ENCODE measurements at places on chromosomes 2 and 18.

DNA sequence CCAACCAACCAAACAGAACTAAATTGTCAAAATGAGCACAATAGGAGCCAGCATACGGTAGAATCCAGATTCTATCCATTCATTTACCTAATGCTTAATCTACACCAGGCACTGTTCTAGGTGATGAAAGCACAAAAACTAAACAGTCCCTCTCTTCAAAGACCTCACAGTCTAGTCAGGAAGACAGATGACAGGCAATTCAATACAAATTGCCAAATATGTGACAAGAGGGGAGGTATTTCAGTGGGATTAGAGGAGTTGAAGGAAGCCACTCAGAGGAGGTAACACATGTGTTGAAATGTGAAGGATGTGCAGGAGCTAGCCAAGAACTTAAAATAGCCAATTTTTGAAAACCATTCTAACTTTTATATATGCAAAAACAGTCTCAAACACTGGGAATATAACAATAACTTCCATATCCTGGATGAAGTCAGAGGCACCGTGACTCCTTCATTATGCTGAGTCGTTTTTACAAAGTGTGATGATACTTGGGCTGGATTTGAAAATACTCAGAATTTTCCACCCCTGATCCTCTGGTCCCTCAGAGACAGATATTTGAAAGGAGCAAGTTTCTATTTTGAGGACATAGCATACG is 204.9 kb downstream of the PID1 start:
- H3K4me1 ChIP-seq: peaks cover 8% of the 10 kb centered on the region
- peaks cover 2% of the 10 kb centered on the region for H3K27me3 ChIP-seq

DNA sequence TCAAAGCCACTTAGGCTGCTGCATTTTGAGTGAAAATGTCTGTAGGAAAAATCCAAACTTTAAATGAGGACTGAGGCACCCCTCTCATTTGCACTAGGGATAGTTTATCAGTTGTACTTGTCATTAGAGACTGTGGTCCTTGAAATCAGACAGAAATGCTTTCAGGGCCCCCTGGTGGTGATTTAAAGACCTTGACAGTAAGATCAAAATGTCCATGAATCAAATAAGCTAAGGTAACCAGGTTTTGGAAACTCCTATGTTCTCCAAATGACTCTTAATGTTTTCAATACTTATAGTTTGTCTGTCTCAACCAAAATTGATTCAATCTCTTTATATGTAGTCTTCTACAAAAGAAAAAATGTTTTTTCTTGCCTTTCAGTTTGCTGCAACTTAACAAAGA is 28.8 kb upstream of the DDX18 start:
- no peak overlapping the region for H3K4me3 ChIP-seq
- H3K36me3 ChIP-seq: no peaks in the 10 kb centered on the region
- peak; percentile 30 for DNase-seq
- no peak overlapping the region for H3K27ac ChIP-seq
- no peaks in the 10 kb centered on the region for H3K4me1 ChIP-seq

DNA sequence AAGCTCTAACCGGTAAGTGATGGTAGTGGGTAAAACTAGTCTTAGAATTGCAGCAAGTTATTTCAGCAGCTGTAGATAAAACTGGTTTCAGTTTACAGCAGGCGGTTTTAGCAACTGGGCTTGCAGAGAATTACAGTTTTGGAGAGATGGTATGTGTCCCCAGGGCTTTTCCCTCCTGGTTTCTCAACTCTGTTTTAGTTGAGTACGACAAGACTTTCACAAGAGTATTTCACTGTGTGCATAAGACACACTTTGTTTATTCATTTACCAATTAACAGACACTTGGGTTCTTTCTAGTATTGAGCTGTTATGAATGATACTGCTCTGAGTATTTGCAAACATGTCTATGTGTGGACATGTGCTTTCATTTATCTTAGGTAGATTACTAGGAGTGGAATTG is 65.6 kb upstream of the RFX8 start:
- peaks cover 1% of the 10 kb centered on the region for H3K4me1 ChIP-seq
- no peaks in the 10 kb centered on the region for H3K27me3 ChIP-seq
- no peak for DNase-seq
- H3K4me3 ChIP-seq: no peak overlapping the region
- H3K36me3 ChIP-seq: no peaks in the 10 kb centered on the region
- H3K27ac ChIP-seq: no peak overlapping the region

- peaks cover 15% of the 10 kb centered on the region for H3K4me1 ChIP-seq
- no peaks in the 10 kb centered on the region for H3K36me3 ChIP-seq
- peaks cover 3% of the 10 kb centered on the region for H3K27me3 ChIP-seq
- H3K27ac ChIP-seq: no peak overlapping the region
- no peak overlapping the region for H3K4me3 ChIP-seq
- no peak for DNase-seq
Observed at GRCh38 chr2:209917154-209917771, 85.2 kb upstream of the RPE start.

DNA sequence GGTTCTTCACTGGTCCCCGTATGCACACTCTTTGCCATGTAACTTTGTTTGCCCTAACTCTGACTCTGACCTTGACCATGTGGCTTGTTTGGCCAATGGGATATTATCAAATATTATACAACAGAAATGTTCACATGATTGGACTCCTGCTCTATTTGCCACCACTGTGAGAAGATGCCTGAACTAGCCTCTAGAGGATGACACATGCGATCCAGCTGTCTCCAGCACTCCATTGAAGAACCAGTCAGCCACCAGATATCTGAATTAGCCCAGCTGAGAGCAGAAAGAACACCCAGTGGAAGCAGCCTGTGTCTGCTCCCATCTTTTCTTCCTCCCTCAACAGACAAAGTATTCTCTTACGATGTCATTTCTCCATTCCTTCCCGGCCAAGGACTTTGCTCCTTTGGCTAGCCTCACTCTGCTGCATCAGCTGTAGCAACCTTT is 412.1 kb downstream of the IRS1 start:
- H3K27me3 ChIP-seq: no peaks in the 10 kb centered on the region
- no peaks in the 10 kb centered on the region for H3K36me3 ChIP-seq
- H3K27ac ChIP-seq: no peak overlapping the region
- no peak overlapping the region for H3K4me3 ChIP-seq
- no peak for DNase-seq
- no peaks in the 10 kb centered on the region for H3K4me1 ChIP-seq

- no peaks in the 10 kb centered on the region for H3K27me3 ChIP-seq
- H3K4me1 ChIP-seq: peaks cover 7% of the 10 kb centered on the region
- peaks cover 7% of the 10 kb centered on the region for H3K36me3 ChIP-seq
Observed at GRCh38 chr18:56026509-56026908, 438.5 kb upstream of the TCF4 start.

- H3K36me3 ChIP-seq: no peaks in the 10 kb centered on the region
- no peak overlapping the region for H3K27ac ChIP-seq
- peaks cover 6% of the 10 kb centered on the region for H3K4me1 ChIP-seq
- no peaks in the 10 kb centered on the region for H3K27me3 ChIP-seq
- no peak for DNase-seq
- no peak overlapping the region for H3K4me3 ChIP-seq
Observed at GRCh38 chr18:63189817-63190216, 129.8 kb downstream of the BCL2 start.

DNA sequence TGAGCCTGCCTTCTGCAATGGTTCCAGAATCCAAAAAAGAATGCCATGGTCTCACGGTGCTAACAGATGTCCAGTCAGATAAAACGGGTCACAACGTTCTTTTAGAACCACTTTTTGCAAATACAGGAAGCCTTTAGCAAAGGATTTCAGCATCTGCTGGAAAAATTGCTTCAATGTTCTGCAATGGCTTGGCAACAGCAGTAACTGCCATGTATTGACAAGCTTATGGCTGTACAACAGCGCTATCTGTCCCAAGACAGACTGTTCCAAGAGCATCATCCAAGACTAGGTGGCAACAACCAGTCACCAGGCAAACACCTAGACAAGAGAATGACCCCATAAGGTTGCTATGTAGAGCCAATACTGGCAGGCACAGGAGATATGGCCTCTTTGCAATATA is 37.6 kb upstream of the RIOK3 start:
- H3K36me3 ChIP-seq: no peaks in the 10 kb centered on the region
- peaks cover 2% of the 10 kb centered on the region for H3K27me3 ChIP-seq
- H3K27ac ChIP-seq: no peak overlapping the region
- no peak overlapping the region for H3K4me3 ChIP-seq
- DNase-seq: no peak

- no peak for DNase-seq
- H3K27ac ChIP-seq: no peak overlapping the region
- no peaks in the 10 kb centered on the region for H3K27me3 ChIP-seq
- peaks cover 3% of the 10 kb centered on the region for H3K4me1 ChIP-seq
- H3K36me3 ChIP-seq: peaks cover 9% of the 10 kb centered on the region
Observed at GRCh38 chr18:50586710-50587109, 26.8 kb downstream of the MAPK4 start.

GRCh38 chr2:56522605-56523089 is 338.9 kb downstream of the CCDC85A start:
- no peaks in the 10 kb centered on the region for H3K36me3 ChIP-seq
- peak; percentile 25 for DNase-seq
- no peak overlapping the region for H3K27ac ChIP-seq
- H3K27me3 ChIP-seq: no peaks in the 10 kb centered on the region

- peaks cover 1% of the 10 kb centered on the region for H3K27me3 ChIP-seq
- H3K36me3 ChIP-seq: no peaks in the 10 kb centered on the region
- H3K4me1 ChIP-seq: peaks cover 7% of the 10 kb centered on the region
Observed at GRCh38 chr18:56268952-56269351, 369.4 kb downstream of the TXNL1 start.

DNA sequence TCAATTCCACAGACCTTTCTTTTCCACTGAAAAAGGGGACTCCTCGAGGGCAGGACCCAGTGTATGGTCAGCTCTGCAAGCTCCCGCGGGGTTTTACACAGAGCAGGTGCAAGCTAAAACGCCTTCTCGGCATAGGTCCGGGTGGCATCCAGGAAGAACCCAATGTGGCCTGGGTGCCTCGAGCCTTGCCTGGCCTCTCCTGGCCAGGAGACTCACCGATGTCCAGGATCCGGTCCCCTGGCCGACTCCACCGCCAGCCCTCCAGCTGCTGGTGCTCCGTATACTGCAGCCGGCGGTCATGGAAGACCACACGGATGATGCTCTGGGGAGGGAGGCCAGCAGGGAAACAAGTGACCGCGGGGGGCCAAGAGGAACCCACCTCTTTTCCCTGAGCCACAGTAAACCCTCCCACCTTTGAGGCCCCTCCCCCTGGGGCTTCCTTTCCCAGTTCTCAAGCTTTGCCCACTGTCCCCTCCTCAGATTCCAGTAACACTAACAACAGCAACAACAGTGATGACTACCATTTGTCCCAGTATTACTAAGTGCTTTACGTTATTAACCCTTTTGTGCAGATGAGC is 36.1 kb downstream of the TFCP2L1 start:
- no peak overlapping the region for H3K4me3 ChIP-seq
- DNase-seq: no peak
- H3K36me3 ChIP-seq: no peaks in the 10 kb centered on the region
- H3K27me3 ChIP-seq: no peaks in the 10 kb centered on the region
- no peaks in the 10 kb centered on the region for H3K4me1 ChIP-seq

GRCh38 chr2:11573418-11574175 is 39.8 kb downstream of the GREB1 start:
- H3K27me3 ChIP-seq: peaks cover 4% of the 10 kb centered on the region
- no peak overlapping the region for H3K4me3 ChIP-seq
- peaks cover 7% of the 10 kb centered on the region for H3K36me3 ChIP-seq
- DNase-seq: no peak
- H3K27ac ChIP-seq: no peak overlapping the region

GRCh38 chr18:48622911-48623431 is 84.1 kb downstream of the CTIF start:
- no peak overlapping the region for H3K4me3 ChIP-seq
- H3K4me1 ChIP-seq: peaks cover 5% of the 10 kb centered on the region
- H3K27me3 ChIP-seq: peaks cover 15% of the 10 kb centered on the region
- H3K27ac ChIP-seq: peak overlapping the region; percentile 36
- no peak for DNase-seq

DNA sequence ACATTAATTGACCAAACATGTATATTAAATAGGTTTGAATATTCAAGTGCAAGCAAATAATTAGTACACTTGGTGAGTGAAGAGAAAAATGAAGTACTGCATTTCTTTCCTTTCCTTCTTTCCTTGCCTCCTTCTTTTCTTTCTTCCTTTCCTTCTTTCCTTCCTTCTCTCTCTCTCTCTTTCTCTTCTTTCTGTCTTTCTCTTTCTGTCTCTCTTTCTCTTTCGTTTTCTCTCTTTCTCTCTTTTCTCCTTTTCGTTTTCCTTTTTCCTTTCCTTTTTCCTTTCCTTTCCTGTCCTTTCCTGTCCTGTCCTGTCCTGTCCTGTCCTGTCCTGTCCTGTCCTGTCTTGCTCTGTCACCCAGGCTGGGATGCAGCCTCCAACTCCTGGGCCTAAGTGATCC is 119.6 kb downstream of the SH3RF3 start:
- no peak overlapping the region for H3K27ac ChIP-seq
- H3K27me3 ChIP-seq: peaks cover 4% of the 10 kb centered on the region
- no peak overlapping the region for H3K4me3 ChIP-seq
- no peaks in the 10 kb centered on the region for H3K4me1 ChIP-seq

- peaks cover 6% of the 10 kb centered on the region for H3K4me1 ChIP-seq
- H3K4me3 ChIP-seq: peak overlapping the region; percentile 3
- no peaks in the 10 kb centered on the region for H3K36me3 ChIP-seq
- DNase-seq: no peak
Observed at GRCh38 chr2:23209059-23209458, 175.9 kb upstream of the KLHL29 start.

DNA sequence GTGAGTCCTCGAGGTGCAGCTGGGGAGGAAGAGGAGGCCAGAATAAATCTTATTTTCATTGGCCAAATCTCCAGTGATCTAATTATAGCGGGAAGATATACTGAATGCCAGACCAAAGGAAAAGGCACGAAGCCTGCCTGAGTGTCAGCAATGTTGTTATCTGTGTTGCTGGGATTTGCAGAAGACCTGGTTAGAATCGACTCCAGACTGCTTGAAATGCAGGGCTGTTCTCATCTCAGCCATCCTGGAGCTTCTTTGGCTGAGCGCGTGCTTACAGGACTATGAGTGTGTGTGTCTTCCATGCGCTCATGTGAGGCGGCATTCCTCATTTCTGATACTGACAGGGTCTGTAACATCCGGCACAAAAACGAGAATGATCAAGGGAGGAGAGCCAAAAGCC is 81.2 kb downstream of the TSN start:
- peaks cover 10% of the 10 kb centered on the region for H3K36me3 ChIP-seq
- H3K27ac ChIP-seq: no peak overlapping the region
- H3K4me1 ChIP-seq: peaks cover 12% of the 10 kb centered on the region
- peaks cover 2% of the 10 kb centered on the region for H3K27me3 ChIP-seq

DNA sequence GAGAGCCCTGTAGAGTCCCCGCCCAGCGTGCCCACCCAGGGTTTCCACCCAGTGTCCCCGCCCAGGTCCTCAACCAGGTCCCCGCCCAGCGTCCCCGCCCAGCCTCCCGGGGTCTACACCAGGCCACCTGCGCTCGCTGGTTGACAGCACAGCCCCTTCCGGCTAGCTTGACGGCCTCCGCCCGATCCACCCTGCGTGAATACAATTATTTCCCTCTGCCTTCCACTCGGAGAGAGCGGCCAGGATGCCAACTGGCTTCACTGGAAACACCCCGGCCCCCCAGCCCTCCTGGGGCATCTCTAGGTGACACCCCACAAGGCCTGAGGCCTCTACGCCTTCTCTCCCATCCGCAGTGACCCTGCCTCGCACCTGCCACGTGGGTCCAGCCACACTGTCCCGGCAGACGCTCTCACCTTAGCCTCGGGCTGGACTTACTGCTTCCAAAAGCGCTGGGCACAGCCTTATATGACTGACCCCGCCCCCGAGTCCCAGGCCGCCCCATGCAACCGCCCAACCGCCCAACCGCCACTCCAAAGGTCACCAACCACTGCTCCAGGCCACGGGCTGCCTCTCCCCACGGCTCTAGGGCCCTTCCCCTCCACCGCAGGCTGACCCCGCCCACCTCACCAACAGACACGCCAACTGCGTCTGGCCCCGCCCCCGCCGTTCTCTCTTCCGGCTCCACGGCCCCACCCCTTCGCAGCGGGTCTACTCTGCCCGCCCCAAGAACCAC is 188.1 kb downstream of the LAMA1 start:
- H3K36me3 ChIP-seq: no peaks in the 10 kb centered on the region
- DNase-seq: no peak
- no peak overlapping the region for H3K4me3 ChIP-seq
- no peak overlapping the region for H3K27ac ChIP-seq
- H3K27me3 ChIP-seq: no peaks in the 10 kb centered on the region

All from glutamatergic neuron (in vitro differentiated cells).